ENCODE measurements at places on chromosomes 13 and 19.

- no peak for DNase-seq
These were observed 17.8 kb upstream of the UPF3A start for GRCh38 chr13:114263578-114263977.

- DNase-seq = no peak
These were observed 61.5 kb downstream of the DGKH start for GRCh38 chr13:42109957-42110356.

DNA sequence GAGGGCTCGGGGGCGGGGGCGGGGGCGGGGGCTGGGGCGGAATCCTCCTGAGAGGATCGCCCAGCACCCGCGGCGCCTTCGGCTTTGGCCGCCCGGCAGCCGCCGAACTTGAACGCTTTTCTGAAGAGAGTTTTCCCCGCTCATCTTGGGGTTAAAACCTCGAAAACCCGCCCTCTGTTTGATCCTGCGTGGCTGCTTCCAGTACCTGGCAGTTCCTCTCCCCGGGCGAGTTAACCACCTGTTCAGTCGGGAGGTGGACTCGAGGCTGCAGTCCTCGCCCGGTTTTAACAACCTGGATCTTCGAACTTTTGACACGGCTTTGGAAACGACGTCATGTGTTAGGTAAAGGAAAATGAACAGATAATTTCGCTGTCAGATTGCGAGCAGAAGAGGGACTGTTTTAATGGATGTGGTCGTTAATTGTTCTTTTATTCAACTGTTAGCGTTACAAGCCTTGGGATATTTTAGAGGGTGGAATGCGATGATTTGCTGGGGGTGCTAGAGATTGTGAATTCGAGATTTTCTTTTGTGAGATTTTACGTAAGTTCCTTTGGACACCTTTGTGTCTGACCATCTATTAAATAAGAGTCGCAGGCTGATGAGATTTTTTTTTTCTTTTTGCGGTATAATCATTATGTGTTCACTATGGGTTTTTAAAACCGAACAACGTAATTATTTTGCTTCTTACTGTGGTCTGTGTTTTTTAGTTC lies 1.0 kb downstream of the FNDC3A start:
- DNase-seq = no peak

GRCh38 chr19:5142725-5143097 lies 173.8 kb downstream of the KDM4B start:
- no peak for DNase-seq

- no peak for DNase-seq
These were observed 2.7 kb downstream of the NBEA start for GRCh38 chr13:34944751-34945150.

- no peak for DNase-seq
These were observed 5.8 kb upstream of the TMC4 start for GRCh38 chr19:54178581-54179261.
